Spleen (tissue), 13 donors: ENCODE measurements at places on chromosomes 3 and 15. TPM values are rescaled to one million over a fixed set of nuclear protein-coding genes. Genes with fewer than 3 reads are reported as not detected.

EPHB1 gene
- polyA plus RNA-seq = 0.54 TPM

- no peaks in the 10 kb centered on the region for H3K27me3 ChIP-seq
- no peak overlapping the region for H3K4me3 ChIP-seq
- H3K36me3 ChIP-seq = no peaks in the 10 kb centered on the region
These were observed 222.7 kb downstream of the MTHFS start for GRCh38 chr15:79674124-79674465.

DNA sequence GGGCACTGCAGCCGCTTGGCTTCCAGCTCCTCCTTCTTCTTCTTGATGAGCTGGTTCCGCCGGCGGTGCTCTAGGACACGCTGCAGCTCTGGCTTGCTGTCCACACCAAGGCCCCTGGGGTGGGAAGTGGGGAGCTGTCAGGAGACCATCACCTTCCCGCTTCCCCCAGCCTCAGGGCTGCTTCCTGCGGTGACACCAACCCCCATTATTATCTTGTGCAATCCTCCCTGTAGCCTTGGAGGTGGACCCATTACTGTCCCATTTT lies 10.0 kb downstream of the FAM107A start:
- DNase-seq = no peak
- H3K4me3 ChIP-seq = no peak overlapping the region
- no peak overlapping the region for H3K27ac ChIP-seq
- H3K27me3 ChIP-seq = no peaks in the 10 kb centered on the region
- H3K4me1 ChIP-seq = peaks cover 12% of the 10 kb centered on the region

GRCh38 chr15:47289656-47290055 lies 427.6 kb upstream of the SEMA6D start:
- no peak overlapping the region for H3K4me3 ChIP-seq
- no peaks in the 10 kb centered on the region for H3K36me3 ChIP-seq
- DNase-seq = no peak
- no peaks in the 10 kb centered on the region for H3K27me3 ChIP-seq
- no peak overlapping the region for H3K27ac ChIP-seq

DNA sequence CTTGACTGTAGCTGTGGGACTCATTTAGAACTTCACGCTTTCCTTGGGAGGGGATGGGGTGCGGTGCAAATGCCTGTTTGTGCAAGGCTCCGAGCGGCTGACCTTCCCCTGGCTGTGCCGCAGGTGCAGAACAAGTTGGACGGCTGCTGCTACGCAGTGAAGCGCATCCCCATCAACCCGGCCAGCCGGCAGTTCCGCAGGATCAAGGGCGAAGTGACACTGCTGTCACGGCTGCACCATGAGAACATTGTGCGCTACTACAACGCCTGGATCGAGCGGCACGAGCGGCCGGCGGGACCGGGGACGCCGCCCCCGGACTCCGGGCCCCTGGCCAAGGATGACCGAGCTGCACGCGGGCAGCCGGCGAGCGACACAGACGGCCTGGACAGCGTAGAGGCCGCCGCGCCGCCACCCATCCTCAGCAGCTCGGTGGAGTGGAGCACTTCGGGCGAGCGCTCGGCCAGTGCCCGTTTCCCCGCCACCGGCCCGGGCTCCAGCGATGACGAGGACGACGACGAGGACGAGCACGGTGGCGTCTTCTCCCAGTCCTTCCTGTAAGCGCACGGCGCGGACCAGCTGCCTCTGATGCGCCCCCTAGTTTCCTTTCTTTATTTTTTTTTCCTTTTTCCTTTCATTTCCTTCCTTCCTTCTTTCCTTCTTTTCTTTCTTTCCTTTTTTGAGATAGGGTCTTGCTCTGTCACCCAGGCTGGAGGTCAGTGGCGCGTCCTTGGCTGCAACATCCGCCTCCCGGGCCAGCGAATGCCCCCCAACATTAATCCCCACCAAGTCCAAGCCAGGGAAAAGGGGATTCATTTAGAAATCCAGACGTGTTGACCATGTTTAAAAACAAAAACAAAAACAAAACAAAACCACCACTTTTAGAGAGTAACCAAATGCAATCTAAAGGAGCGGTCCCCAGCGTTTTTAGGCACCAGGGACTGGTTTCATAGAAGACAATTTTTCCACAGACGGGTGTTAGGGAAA lies 42.7 kb downstream of the EIF2AK4 start:
- H3K27ac ChIP-seq = peak overlapping the region; percentile 70
- H3K4me3 ChIP-seq = peak overlapping the region; percentile 40
- peak; percentile 76 for DNase-seq
- H3K4me1 ChIP-seq = no peaks in the 10 kb centered on the region
- H3K36me3 ChIP-seq = peaks cover 27% of the 10 kb centered on the region
- H3K27me3 ChIP-seq = no peaks in the 10 kb centered on the region

DNA sequence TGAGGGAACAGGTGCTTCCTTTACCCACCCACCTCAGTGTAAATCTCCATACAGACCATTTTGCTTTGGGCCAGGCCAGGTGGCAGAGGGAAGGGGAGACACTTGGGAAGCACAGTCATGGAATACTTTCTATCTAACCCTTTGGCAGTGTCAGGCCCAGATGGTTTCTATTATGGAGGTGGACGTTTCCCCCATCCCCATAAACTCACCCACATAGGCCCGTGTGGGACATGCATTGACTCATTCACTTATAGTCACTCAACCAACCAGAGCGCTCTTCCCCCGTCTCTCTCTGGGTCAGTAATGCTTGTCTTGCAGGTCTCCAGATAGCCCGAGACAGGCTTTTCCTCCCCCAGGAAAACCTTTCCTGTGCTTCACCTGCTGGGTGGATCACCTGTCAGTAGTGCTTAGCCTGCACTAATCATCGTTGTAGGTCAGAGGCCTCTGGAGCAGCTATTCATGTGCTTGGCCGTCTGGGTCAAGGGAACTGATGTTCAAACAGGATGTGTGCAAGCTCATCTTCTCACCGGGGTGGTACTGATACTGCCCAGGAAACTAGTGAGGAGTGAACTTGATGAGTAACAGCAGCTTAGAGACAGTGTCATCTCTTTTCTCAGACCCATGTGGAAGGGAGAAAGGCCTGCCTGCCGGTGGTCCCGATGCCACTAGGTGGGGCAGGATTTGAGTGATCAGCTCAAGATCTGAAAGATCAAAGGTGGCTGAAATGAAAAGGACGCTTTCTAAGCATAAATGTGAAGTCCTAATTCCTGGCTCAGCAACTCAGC lies 67.1 kb downstream of the CEMIP start:
- no peak overlapping the region for H3K4me3 ChIP-seq
- DNase-seq = no peak
- H3K36me3 ChIP-seq = no peaks in the 10 kb centered on the region
- no peaks in the 10 kb centered on the region for H3K27me3 ChIP-seq
- no peaks in the 10 kb centered on the region for H3K4me1 ChIP-seq

GRCh38 chr15:58201516-58201915 lies 63.3 kb downstream of the AQP9 start:
- no peaks in the 10 kb centered on the region for H3K27me3 ChIP-seq
- no peak overlapping the region for H3K27ac ChIP-seq
- no peaks in the 10 kb centered on the region for H3K4me1 ChIP-seq
- H3K36me3 ChIP-seq = no peaks in the 10 kb centered on the region

DNA sequence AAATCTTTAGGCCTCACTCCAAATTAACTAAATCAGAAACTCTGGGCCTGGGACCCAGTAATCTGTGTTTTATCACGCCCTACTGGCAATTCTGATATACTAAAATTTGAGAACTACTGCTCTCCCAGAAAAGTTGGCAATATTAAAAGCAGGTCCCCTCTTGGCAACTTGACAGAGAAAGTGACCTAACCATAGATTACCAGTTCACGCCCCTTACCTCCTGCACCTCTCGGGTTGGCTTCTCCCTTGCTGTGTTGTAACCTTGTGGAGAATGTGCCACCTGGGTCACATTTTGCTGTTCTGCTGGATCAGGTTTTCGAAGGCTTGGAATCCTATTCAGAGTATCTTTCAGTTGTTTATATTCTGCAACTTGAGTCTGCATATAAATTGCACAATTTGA lies 59.1 kb downstream of the GOLIM4 start:
- H3K27me3 ChIP-seq = no peaks in the 10 kb centered on the region
- no peak overlapping the region for H3K27ac ChIP-seq

DNA sequence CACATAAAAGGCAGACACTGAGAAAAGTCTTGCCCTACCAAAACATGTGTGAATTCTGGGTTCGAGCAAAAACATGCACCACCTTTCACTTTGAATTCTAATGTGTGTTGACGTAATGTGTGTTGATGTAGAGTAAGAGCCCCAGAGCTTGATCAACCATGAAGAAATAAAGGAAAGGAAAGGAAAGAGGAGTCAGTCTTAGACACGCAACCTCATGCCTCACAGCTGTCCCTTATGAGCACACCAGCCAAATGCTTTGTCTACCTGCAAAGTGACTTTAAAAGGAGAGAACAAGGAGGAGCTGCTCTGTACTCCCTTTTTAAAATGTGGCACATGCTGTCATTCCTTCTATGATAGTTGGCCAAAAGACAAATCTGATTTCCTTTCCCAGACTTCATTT lies 80.8 kb downstream of the RFTN1 start:
- H3K36me3 ChIP-seq = peaks cover 29% of the 10 kb centered on the region
- H3K4me3 ChIP-seq = no peak overlapping the region
- no peak for DNase-seq
- H3K4me1 ChIP-seq = peaks cover 67% of the 10 kb centered on the region

DNA sequence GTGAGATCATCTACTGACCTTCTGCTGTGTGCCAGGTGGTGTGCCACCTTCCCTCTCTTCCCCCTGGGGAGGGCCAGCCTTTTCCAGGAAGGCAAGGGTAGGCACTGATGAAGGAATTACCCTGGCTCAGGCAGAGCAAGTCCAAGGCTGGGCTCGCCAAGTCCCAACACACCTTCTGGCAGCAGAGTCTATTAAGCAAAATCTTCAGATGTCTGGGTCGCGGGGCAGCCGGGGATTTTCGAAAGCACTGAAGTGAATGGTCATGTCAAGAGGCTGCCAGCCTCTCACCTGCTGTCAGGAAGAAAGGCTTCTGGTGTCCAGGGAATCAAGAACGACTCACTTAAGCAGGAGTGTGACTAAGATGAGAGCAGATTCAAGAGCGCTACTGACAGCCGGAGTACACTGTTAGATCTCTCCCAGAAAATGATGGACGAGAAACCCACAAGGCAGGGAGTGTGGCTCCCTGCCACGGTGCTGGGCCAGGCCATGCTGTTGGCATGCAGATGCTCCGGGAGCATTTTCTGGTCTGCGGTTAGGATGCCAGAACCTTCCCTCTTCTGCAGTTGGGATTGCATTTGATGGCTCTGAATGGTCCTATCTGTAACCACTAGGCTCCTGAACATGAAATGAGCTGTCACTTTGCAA lies 479.8 kb downstream of the SHQ1 start:
- H3K27ac ChIP-seq = no peak overlapping the region
- H3K4me1 ChIP-seq = no peaks in the 10 kb centered on the region
- no peaks in the 10 kb centered on the region for H3K27me3 ChIP-seq
- no peak overlapping the region for H3K4me3 ChIP-seq

GRCh38 chr15:39579487-39580116 lies 1.3 kb upstream of the THBS1 start:
- H3K27ac ChIP-seq = peak overlapping the region; percentile 82
- H3K4me1 ChIP-seq = no peaks in the 10 kb centered on the region
- peak overlapping the region; percentile 52 for H3K4me3 ChIP-seq
- peaks cover 15% of the 10 kb centered on the region for H3K27me3 ChIP-seq
- H3K36me3 ChIP-seq = peaks cover 5% of the 10 kb centered on the region

DNA sequence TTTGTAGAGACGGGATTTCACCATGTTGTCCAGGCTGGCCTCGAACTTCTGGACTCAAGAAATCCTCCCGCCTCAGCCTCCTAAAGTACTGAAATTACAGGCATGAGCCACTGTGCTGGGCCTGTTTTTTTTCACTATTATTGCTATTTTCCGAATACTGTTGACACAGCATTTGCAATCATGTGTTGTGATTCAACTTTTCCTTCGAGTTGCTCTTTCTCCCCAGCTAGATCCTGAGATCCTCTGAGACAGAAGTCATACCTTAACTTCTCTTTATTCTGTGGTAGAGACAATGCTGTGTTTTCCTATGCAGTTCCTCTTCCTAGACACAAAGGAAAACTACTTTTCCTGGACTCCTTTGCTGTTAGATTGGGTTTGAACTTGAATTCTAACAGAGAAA lies 46.4 kb upstream of the USP3 start:
- H3K4me1 ChIP-seq = peaks cover 7% of the 10 kb centered on the region
- no peak overlapping the region for H3K4me3 ChIP-seq
- H3K27ac ChIP-seq = no peak overlapping the region
- no peak for DNase-seq
- no peaks in the 10 kb centered on the region for H3K36me3 ChIP-seq

DNA sequence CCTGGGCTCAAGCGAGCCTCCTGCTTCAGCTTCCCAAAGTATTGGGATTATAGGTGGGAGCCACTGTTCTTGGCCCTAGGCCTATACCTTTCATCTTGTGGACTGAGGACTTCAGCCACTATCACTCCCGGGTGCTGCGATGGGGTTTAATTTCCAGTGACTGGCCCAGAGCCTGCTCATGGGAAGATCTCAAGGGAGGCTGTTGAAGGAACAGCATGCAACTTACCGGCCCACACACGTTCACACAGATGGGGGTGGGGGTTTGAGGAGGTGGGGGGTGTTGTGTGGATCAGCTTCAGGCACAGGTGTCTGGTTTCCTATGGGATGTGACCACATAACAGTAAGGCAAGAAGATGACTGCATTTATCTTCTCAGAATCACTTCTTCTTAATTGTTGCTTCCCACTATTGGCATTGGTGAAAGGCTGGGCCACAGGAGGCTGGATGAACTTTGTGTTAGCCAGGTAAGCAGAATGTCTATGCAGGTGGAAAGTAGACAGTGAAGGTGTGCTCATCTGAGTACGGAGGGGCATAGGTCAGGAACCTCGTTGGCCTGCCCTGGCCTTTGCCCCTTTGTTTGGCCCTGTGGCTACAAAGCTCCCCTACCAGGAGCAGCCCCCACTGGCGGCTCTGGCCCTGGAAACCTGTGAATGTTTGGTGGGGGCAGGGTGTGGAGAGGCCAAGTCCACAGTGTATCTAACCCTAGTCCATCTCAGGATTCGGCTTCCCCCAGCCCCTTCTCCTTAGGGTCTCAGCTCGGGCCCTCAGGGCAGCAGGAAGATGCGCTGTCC lies 1.4 kb upstream of the APBA2 start:
- H3K27me3 ChIP-seq = peaks cover 15% of the 10 kb centered on the region
- DNase-seq = no peak
- H3K36me3 ChIP-seq = no peaks in the 10 kb centered on the region
- H3K4me1 ChIP-seq = no peaks in the 10 kb centered on the region

DNA sequence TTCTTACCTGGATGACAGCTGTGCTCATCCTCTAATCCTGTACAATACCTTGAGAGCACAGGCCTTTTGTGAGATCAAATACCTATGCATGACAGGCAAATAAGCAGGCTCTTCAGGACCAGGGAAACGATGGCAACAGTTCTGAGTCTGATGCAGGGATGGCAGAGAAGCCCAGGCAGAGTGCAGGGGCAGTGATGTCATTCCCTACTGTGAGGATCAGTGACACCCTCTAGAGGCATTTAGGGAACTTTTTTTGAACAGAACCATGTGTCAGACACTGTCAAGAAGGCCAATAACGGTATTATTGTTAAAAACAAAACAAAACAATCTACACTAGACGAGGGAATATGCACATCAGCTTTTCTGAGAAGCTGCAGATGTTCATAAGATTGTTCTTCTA lies 314.8 kb upstream of the CTDSPL start:
- H3K27ac ChIP-seq = no peak overlapping the region
- H3K4me1 ChIP-seq = peaks cover 34% of the 10 kb centered on the region
- DNase-seq = no peak
